Chondrocyte (in vitro differentiated cells): ENCODE measurements at places on chromosomes 13 and 19. TPM values are rescaled to one million over a fixed set of nuclear protein-coding genes. Genes with fewer than 3 reads are reported as not detected.

DNA sequence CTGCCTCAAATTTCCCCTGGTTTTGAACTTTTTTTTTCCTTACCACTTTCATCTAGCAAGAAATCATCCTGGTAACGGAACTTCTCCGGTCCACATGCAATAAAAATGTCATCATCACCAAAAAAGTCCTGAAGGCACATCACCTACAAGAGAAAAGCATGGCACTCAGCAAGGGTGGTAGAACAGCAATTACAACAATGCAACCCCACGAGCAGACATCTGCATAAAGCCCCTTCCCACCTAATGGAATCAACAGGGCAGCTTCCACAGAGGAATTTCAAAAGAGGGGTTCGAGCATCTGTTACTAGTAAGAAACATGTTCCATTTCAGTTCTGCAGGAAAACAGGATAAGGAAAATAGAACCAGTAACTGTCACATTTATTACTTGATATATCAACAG is 183.9 kb downstream of the DCLK1 start:
- no peak for DNase-seq
- H3K4me1 ChIP-seq, result peaks cover 3% of the 10 kb centered on the region
- no peak overlapping the region for H3K4me3 ChIP-seq
- no peak overlapping the region for H3K27ac ChIP-seq

DNA sequence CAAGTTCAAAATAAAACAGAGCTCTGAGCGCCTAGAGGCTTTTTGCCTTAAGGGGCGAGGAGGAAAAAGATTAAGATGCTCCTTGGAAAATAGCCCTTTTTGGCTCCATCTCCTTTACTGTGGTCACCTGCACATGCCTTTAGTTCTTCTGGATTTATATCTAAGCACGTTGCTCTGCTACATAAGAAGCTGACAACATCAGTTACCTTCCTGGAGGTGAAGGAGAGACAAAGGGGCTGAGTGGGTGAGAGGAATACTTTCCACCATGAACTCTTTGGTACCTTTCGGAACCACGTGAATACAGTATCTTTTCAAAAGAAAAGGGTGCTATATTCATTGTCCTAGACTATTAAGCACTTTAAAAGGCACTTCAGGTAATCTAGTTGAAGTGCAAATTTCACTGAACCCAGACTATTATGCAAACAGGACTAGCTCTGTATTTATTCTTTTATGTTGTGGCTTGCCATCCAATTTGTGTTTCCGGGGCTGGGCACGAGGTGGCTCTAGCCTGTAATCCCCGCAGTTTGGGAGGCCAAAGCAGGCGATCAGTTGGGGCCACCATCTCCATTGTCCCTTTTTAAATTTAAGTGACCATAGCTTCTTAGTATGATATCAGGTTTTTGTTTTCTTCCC is 201.5 kb downstream of the TM9SF2 start:
- H3K36me3 ChIP-seq, result no peaks in the 10 kb centered on the region
- H3K27ac ChIP-seq, result no peak overlapping the region
- no peaks in the 10 kb centered on the region for H3K4me1 ChIP-seq
- DNase-seq, result no peak
- H3K27me3 ChIP-seq, result no peaks in the 10 kb centered on the region

- no peak for DNase-seq
- H3K27me3 ChIP-seq, result no peaks in the 10 kb centered on the region
- H3K4me3 ChIP-seq, result no peak overlapping the region
- no peak overlapping the region for H3K27ac ChIP-seq
- no peaks in the 10 kb centered on the region for H3K4me1 ChIP-seq
- peaks cover 2% of the 10 kb centered on the region for H3K36me3 ChIP-seq
Observed at GRCh38 chr13:29648760-29649159, 53.3 kb upstream of the SLC7A1 start.

KLF2 gene
- 44.7 to 50.9 TPM (median 49.4 TPM) in 3 replicates for total RNA-seq
